Fibroblast of the aortic adventitia (primary cell): ENCODE measurements at places on chromosomes 2 and 18. TPM values are rescaled to one million over a fixed set of nuclear protein-coding genes. Genes with fewer than 3 reads are reported as not detected.

GRCh38 chr2:199405241-199405640 is 52.5 kb downstream of the SATB2 start:
- DNase-seq = peak; percentile 41

Gene PLGLB1
- 1.5 and 4.9 TPM in 2 replicates for total RNA-seq

DNA sequence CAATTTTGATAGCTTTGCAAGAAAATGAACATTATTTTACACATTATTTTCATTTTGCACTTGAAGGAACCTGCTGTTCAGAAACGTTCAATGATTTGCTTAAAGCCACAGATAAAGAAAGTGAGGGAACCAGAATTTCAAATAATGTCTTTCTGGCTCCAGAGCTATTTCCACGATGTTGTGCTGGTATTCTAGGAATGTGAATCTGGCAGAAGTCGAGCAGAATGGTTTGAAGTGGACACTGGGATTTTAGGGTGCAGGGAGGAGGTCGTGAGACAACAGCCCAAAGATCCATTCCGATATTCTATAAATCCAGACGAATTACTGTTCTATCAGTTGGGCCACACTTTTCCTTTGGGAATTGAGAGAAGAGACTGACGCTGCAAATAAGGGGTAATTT is 2.2 kb downstream of the CCDC102B start:
- DNase-seq = no peak

DNA sequence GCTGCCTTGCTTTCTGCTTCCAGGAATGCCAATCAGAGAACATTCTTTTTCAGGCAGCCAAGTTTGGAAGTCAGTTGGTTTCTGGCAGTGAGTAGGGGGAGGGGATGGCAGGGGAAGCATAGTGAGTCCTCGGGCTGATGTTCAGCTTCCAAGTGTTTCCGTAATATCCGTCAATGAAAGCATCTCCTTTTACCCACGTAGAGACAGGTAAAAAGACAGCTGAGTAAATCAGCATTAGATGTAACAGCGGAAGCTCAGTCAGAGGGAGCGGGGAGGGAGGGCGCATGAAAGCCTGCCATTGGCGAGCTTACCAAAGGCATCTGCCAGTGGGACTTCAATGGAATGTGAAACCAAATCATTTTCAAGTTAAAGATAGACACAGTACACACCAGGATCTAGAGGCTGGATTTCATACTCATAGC is 117.1 kb upstream of the DTNA start:
- peak; percentile 73 for DNase-seq

Gene GAL3ST2
- 0.25 TPM in 1 of 2 replicates, not detected in the other for total RNA-seq

DNA sequence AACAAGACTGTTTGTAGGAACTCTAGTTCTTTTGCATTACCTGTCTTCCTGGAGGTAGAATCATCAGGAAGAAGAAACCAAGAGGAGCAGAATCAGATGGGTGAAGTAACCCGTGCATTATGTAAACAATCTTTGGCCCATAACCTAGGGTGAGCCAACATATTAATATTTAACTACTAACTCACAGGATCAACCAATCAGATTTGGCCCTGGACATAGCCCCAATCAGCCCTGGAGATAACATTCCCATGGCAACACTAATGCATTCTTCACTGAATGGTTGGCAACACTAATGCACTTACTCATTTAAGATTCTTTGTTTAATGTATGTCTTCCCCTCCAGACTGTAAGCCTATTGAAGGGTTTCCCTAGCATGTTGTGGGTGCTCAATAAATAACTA is 72.0 kb upstream of the CTAGE1 start:
- peak; percentile 51 for DNase-seq

DNA sequence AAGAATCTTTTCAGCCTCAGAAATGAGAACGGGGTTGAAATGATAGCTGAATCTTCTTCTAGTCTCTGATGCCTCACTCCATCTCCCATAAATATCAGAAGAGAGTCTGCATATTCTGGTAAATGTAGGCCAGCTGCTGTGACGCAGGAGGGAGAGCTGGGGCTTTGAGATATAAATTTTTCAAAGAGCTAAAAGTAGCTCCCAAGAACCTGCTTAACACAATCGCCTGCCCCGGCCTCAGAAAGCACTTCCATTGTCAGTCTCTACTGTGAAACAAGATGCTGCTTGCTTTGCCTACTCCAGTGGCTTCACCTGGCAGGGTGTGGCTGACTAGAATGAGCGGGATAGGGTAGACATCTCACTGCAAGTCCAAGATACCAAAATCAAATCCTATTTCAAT is 105.0 kb upstream of the CCDC150 start:
- DNase-seq = no peak

Gene RAB11FIP5
- 16.4 and 48.5 TPM in 2 replicates for total RNA-seq

DNA sequence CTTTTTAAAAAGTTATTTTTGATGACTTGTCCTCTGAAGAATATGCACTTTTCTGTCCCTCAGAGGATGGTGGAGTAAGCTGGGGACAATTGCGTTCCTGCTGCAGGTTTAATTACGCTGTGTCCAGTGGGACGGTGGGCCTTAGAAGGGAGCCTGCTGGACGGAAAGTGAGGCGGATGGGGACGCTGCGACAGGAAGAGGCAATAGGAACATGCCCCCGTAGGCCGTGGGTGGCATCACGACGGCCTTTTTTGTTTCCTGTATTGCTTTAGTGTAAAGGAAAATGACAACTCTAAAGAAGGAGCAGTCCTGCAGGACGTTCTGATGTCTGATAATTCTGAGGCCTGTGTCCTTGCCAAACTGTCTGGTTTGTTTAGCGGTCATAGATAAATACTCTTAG is 121.6 kb downstream of the NFATC1 start:
- DNase-seq = no peak

DNA sequence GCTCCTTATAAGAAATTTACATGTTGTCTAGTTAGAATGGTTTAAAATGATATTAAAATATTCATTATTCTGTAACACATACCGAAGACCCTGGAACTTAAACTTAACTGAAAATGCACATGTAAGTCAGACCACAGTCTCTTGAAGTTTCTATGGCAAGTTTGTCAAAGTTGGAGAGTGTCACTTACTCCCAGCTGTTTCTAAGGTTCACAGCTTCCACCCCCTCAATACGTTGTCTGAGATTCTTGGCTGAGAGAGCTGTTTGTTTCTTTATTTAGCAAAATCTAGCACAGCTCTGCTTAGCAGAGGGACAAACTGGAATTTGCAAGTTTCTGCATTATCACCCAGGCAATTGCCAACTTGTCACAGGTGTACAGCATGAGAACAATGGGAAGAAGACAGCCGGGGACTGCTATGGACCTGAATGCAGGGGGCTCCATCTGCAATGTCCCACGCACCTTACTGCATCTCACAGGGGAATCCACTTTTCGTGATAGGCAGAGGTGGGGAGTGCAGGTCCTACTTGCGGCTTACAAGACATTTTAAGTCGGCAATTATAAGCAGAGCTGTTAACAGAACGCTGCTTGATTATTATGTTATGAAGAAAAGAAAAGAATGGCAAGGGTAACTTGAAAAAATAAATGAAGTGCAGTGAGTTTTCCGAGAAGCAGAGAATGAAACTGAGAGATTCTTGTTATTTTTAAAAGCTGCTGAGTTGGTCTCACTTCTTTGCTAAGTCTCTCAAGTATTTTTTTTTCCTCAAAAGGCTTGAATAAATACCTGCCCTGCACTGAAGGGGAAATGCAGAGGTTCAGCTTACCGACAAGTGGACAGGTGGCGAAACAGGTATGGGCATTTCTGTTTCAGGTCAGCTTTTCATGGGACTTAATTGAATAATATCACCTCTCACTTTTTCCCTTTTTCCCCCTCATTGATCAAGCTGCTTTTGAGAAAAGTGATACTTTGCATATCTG is 1072.1 kb upstream of the FANCL start:
- DNase-seq = no peak

Gene BMP10
- total RNA-seq = not detected in 2 replicates

Gene ILKAP
- 18.6 and 19.0 TPM in 2 replicates for total RNA-seq

DNA sequence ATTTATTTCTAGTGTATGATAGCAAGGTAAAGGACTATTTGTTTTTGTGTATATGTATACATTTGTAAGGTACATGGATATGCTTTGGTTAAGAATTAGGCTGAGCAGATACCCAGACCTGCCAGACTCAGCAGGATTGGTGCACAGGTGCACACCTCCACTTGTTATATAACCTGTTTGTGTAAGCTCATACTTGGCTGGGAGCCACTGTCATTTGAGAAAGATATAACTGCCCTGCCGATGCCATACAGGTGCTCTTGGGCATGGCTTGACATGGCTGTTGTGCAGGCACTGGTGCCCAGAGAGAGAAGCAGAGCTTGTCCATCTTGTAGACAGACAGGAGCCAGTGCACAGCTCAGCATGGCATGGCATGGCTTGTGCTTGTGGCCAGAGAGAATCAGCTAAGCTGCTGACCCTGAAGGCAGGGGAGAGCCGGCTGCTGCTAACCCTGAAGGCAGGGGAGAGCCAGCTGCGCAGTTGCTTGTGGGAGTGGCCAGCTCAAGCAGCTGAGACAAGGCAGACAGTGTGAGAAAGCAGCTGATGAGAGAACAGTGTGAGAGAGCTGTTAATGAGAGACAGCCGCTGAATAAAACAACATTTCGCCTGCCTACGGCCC is 136.5 kb downstream of the RNF144A start:
- DNase-seq = no peak

Gene CPS1
- total RNA-seq = 24.6 and 35.7 TPM in 2 replicates

GRCh38 chr2:10132043-10132575 is 9.6 kb downstream of the RRM2 start:
- DNase-seq = no peak

DNA sequence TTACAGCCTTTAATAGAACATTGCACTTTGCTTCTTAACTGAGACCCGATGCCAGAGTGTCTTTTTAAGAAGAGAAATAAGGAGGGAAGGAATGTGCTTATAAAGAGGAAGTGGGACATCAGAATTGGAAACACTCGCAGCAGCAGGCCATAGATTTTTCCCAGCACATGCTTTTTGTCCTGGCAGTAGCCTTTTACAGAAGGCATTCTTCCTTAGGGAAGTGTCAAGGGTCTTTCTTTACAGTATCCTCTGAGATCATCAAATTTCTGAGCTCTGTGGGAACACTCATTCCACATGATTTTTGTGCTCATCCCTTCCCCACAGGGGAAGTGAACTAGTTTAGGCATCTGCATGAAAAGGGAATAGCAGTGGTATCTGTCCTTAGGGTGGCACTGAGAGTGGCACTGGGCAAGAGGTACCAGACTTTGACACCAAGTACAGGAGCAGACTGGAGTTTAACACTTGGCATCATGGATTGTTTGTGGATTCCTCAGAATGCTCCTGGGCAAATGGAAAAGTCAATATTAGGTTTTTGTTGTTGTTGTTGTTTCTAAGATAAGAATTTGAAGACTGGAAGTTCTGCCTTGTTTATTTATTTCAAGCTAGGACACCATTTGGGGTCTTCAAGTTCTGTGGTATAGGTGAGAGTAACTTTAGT is 4.1 kb downstream of the MYO1B start:
- DNase-seq = peak; percentile 34

Gene IL18RAP
- total RNA-seq = 0.09 TPM in 1 of 2 replicates, not detected in the other

- peak; percentile 79 for DNase-seq
Observed at GRCh38 chr2:241561832-241562231, 3.3 kb downstream of the BOK start.

Gene TXNL1
- 30.2 and 68.3 TPM in 2 replicates for total RNA-seq

DNA sequence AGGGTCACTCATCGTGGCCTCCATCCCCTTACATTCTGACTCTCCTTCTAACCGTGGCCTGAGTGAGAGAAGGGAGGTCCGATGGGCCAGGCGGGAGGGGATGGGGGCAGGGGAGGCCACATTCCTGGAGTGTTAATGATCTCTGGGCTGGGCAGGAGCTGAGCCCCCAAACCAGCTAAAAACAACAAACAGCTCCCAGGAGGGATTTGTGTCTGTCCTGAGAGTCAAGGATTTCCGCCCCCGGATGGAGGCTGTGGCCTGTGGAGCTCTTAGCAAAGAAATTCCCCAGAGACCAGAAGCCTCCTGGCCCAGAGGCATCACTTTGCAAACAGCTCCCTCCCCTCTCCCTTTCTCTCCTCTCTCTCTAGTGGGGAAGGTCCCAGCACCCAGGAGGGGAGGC is 23.5 kb downstream of the EMX1 start:
- peak; percentile 33 for DNase-seq

Gene RIT2
- not detected in 2 replicates for total RNA-seq

Gene RASGRP3
- 5.9 and 7.8 TPM in 2 replicates for total RNA-seq

DNA sequence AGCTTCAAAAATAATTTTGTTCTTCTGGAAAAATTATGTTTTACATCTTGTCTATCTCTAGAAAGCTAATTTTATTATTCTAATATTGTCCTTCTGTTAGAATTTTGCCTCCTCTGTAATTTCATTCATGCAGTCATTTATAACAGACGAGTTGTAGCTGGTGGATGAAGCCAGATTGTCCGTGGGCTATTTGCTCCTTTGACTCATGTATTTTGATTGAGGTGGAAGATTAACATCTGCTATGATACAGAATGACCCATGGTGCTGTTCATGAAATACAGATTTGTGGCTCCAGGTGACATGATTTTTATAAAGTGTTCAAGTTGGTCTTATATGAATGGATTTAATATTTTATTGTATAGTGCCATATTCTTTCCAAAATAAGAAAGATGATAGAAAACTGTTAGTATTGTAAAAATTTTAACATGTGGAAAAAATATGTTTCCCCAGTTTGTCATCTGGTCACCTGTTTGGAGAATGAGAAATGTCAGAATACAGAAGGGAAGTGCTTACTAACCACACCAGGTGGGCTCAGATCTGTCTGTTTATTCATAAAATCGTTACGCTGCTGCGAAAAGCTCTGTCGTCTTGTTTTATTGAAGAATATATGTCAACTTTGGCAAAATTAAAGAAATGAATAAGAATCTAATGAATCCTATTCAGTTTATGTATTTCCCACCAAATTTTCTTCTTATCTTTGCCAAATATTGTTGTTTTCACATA is 20.4 kb upstream of the L3MBTL4 start:
- no peak for DNase-seq

DNA sequence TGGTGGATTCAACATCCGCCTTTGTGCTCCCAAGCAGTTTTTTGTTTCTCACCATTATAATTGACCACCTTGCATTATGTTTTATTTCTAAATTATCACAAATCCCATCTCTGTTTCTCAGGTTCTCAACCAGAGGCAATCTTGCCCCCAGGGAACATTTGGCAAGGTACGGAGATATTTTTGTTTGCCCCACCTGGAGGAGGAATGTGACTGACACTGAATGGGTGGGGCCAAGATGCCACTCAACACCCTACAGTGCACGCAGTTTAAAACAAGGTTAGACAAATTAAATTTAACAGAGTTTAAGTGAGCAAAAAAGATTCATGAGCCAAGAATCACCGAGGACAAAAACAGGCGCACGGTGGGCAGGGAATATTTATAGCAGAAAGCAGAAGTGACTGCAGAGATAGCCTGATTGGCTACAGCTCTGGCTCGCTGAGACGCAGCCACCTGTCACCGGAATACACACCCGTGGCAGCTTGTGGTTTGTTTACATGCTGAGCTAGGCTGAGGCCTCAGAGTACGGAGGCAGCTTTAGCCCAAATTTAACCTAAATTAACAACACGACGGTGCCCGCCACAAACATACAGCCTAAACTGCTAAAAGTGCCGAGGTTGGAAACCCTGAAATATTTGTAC is 150.0 kb upstream of the ALKAL2 start:
- no peak for DNase-seq

- no peak for DNase-seq
Observed at GRCh38 chr2:31387850-31388249, 26.7 kb downstream of the XDH start.

DNA sequence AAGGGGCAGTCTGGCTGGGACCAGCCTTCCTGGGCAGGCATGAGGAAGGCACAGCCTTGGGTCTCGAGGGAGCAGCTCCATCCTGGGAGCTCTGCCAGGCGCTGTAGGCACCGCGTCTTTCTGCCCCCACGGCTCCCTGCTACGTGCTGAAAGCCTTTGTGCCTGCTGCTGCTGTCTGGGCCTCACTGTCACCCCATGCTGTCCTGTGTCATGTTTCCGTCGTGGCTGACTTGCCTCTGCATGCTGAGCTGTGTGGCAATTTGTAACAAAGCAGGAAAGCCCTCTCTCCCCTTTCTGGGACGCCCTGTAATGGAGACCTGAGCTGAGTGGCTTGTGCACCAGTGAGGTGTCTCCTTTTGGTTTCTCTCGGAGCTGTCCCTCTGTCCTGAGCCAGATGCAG is 152.5 kb downstream of the TSN start:
- DNase-seq = no peak
